ENCODE measurements at places on chromosomes 11 and 22. TPM values are rescaled to one million over a fixed set of nuclear protein-coding genes. Genes with fewer than 3 reads are reported as not detected.

Gene BTBD18
- not detected for total RNA-seq

Gene APOA5
- total RNA-seq, result not detected

Gene OR51B4
- total RNA-seq, result not detected

DNA sequence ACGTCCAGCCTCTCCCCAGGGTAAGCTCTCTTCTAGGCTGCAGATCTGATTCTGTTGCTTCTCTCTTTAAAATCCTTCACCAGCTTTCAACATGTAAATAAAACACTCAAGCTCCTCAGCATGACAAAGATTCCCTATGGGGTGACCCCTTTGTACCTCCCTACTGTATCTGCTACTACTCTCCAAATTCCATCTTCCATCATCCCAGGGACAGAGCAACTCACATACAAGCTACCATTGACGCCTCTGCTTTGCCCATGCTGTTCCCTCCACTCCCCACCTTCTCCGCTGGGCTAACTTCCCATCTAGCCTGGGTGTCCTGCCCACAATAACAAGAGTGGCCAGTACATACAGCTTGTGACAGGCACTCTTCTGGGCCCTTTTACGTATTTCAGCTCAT, 207.5 kb upstream of the ZBED5 start:
- no peak for DNase-seq

DNA sequence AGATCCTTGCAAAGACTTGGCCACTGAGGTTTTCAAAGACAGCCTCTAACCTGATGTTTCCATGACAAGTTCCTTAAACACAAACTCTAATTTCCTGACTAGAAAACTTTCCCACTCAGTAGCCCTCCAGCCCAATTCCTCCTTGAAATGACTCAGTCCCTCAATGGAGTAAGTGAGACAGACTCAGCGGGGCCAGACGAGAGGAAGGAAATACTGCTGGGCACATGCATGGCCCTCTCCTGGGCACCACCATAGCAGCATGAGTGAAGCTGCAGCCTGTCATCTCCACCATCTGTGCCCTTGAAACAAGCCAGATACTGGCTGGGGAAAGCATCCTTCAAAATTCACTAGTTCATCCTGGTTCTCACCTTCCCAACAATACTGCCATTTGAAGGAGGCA, 76.2 kb upstream of the GDPD4 start:
- DNase-seq, result no peak

DNA sequence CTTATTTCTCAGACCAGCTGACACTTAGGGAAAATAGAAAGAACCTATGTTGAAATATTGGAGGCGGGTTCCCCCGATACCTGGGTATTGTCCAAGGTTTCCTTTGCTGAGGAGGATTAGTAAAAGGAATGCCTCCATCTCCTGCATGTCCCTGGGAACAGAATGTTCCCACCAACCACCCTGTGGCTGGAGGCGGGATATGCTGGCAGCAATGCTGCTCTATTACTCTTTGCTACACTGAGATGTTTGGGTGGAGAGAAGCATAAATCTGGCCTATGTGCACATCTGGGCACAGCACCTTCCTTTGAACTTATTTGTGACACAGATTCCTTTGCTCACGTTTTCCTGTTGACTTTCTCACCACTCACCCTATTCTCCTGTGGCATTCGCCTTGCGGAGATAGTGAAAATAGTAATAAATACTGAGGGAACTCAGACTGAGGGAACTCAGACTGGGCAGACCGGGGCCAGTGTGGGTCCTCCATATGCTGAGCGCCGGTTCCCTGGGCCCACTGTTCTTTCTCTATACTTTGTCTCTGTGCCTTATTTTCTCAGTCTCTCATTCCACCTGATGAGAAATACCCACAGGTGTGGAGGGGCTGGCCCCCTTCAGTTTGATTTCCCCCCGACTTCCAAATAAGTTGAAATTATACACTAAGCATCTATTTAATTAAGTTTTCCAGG, 32.1 kb downstream of the IGLL1 start:
- no peak for DNase-seq
